ENCODE measurements at places on chromosomes 5 and 9.
A peak's percentile ranks its signal among the peaks of the same experiment; 100 is the strongest.

- DNase-seq = no peak
These were observed 52.8 kb downstream of the MLLT3 start for GRCh38 chr9:20569525-20569924.

- no peak for DNase-seq
These were observed 85.8 kb downstream of the FGF1 start for GRCh38 chr5:142600092-142600491.

DNA sequence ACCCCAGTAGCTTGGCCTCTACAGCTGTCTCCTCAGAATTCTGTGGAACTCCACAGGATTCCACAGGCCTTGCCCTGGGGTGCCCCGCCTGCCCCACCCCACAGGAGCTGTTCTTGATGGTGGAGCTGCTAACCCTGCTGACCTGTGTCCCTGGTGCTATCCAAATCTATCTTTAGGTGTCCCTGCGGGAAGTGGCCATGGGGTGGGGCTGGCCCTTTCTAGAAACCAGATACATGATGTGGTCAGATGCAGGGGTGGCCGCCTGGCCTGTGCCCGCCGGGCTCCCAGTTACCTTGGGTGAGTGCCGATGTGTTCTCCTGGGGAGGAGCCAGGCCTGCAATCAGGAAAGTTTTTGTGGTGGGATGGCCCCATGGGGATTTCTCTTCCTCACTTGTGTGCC lies 34.2 kb downstream of the WNK2 start:
- no peak for DNase-seq

DNA sequence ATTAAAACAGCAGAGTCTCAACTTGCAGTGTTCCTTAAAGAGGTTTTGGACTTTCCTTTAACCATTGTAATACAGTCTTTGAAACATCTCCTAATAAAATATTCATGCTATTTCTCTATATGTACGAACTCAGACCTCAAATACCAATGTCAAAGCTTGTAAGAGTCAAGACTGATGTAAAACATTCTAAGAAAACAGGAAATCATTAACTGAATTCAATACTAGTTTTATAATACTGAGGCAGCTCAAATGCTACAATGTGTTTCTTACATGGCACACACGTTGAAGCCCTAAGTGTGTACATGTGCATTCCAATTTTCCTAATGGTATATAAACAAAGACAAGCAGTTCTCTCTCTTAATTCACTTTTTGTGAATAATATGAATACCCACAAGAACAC lies 11.6 kb downstream of the PSIP1 start:
- DNase-seq = no peak

DNA sequence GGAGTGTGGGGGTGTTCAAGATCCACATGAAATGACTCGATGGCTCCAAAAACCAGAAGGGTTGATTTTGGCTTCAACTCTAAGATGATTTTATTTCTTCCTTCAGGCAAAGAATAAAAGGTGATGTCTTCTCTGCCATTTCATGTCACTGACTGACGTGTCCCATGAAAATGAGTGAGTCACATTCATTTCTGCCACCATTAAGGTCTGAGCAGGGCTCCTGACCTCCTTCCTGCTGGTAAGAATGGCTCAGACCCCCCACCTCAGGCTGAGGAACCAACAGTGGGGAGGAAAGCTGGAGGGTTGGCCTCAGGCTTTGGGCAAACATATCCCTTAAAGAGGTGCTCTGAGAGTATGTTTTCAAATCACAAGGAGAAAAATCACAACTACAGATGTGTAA lies 53.9 kb upstream of the ZNF354A start:
- DNase-seq = no peak

- DNase-seq = peak; percentile 8
These were observed 40.8 kb upstream of the LARP1 start for GRCh38 chr5:154714266-154714986.

DNA sequence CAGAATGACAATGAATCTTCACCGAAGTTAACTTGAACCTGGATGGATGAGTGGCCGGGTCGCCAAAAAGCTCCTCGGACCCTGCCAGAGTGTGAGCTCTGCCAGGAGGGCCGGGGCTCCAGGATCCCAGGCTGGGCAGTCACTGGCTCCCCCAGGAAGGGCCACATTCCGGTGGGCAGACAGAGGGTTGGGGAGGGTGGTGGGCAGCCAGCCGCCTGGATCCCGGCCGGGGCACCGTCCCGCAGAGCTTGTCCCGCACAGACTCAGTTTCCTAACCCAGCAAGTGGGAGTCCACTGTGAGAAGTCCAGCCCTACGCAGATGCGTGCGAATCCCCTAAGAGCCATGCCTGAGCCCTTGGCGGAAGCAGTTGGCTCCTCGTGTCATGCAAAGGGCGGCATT lies 10.3 kb upstream of the NOTCH1 start:
- no peak for DNase-seq

GRCh38 chr9:107972346-107972745 lies 482.8 kb upstream of the KLF4 start:
- DNase-seq = no peak

- no peak for DNase-seq
These were observed 2.7 kb downstream of the MATR3 start for GRCh38 chr5:139296198-139296597.

- no peak for DNase-seq
These were observed 37.6 kb upstream of the CAST start for GRCh38 chr5:96624596-96624995.

DNA sequence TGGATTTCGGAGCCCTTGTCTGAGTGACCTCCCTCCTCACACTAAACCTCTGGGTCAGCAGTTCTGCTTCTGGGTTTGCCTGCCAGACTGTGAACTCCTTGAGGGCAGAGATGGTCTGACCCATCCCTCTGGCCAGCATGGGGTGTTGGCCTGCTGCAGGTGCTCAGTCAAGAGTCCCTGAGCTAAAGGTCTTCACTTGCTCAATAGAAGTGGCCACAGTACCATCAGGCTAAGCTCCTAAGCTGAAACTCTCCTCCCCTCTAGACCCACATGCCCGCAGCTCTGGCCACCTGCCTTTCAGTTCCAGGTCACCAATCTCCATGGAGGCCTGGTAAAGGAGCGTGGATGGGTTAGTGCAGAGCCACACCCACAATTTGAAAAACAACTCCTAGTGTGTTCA lies 316.6 kb downstream of the SPOCK1 start:
- DNase-seq = no peak

DNA sequence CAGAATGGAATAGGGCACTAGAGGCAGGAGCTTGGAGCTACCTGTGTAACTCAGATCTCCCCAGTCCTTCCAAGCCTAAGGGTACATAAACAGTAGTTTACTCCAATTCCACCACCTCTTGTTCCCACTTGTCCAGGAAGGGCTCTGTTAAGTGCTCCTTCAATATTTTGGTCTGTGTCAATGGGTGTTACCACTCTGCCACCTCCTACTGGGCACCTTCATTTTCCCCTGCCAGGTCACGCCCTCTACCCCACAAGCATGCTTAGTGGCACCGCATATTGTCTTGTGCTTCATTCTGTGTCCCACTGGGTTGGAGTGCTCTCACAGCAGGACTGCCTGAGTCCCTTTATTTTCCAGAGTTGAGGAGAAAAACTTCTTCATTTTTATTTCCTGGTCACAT lies 459.8 kb downstream of the ARHGEF28 start:
- DNase-seq = no peak

DNA sequence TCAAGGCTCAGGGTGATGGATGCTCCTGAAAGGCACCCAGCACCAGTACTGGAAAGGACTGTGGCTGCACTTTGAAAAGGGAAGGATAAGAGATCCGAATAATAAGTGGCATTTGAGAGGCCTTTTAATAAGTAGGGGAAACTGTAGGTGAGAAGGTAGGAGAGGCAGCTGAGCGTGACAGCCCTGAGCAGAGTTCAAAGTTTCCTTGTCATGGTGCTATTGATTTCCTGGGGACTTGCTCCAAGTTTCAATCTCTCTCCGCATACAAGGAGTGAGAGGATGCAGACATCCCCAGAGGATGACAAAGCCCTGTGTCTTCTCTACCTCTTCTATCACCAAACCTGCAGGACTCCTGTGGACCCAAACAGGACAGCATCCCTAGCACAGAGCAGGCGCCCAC lies 354.5 kb downstream of the SPOCK1 start:
- no peak for DNase-seq

DNA sequence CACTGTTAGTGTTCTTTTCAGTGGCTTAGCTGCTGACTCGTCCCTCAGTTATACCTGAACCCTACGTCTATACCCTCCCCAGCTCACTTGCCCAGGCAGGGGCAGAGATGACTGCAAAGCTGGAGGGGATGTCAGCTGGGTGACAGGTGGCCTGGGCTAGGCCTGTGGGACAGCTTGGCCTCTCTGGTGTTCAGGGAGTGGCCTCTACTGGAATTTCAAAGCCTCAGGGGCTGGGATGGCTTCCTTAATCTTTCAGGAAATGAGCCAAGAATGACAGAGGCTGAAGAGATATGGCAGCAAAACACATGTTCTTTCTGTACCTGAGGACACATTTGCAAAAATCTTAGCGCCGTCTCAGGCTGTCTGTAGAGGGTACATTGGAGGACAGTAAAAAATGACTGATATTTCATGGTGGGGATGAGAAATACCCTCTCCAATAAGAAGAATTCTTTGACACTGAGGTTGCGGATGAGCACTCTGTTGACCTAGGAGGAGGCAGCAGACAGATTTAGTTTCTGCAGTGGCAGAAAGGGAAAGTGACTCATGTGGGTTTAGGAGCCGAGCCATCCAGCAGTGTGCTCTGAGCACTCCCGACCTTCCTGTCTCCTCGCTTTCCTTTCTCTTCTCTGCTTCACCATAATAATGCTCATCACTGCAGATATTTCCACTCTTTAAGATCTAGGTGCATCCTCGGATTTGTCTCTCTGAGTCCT lies 54.4 kb downstream of the ENTREP1 start:
- no peak for DNase-seq

- DNase-seq = no peak
These were observed 25.4 kb downstream of the ADAMTS16 start for GRCh38 chr5:5165541-5166002.

DNA sequence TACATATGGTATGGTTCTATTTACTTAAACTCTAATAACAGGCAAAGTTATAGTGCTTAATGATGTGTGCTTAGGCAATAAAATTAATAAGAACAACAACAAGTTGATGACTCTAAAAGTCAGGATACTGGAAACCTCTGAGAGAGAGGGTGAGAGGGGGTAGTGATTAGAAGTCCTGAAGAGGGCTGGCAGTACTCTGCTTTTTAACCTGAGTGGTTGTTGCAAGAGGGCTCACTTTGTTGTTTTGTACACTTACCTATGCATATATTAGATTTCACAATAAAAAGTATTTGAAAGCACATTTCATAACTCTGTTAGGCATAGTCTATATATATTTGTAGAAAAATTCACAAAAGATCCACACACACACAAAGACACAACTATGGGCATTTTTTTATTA lies 21.4 kb upstream of the ELL2 start:
- DNase-seq = no peak

DNA sequence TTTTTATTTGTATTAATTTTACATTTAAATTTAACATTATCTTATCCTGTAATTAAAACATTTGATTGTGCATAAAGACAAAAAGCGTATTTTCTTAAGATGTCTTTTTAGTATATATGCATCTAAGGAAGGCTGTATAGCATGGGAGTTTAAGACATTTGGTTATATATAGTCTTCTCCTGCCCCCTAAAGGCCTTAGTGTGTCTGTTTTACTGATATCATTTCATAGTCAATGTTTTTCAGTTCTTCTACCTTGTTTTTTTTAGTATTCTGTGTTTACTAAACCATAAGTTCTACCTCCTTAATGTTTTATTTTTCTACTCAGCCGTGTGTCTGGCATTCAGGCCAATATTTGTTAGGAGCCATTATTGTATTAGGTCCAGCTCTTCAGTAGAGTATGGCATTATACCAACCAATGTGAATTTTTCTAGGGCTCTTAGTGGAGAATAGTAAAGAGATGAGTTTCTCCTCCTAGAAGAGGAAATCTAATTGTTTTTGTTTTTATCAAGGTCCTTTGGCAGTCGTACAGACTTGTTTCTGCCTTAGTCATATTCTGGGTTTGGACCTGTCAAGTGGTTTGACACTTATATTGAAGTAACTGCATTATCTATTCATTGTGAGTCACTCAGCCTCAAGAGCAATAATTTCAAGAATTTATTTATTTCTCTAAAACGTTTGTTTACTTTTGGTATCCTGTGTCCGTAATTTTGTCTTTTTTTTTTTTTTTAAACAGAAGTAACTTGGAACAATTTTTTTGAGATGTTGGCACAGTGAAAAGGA lies 74.8 kb downstream of the SLF1 start:
- DNase-seq = peak; percentile 61

DNA sequence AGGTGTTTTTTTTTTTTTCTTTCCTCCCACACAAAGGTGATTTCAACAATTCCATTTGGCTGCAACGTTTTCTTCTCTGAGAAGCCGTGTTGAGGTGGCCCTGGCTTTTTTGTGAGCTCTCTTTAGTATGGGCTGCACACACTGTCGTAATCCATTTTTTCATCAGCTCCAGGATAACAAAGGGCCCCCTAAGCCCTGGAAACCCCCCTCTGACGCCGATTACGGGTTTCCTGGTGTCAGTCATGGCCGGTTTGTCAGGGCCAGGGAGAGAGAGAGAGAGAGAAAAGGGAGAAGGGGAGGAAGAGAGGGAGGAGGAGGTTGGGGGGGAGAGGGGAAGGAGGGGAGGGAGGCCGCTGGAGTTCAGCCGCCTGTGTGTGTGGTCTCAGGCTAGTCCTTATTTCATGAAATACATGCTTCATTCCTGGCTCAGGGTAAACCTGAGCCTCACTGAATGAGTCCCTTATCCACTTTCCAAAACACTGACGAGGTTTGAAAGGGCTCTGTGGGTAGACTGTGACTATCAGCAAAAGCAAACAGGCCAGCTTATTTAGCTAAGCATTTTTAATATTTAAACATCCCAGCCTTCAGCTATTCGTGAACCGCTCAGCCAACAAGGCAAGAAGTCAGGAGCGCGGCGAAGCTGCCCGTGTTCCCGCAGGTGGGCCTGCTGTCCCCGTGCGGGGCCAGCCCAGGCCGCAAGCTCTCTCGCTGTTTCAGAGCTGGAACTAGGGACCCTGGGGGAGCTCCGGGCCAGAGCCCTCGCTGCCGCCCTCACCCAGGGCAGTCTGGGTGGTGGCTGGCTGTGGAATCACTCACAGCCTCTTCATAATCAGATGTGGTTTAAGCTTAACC lies 172.8 kb downstream of the ERCC6L2 start:
- DNase-seq = peak; percentile 15

- DNase-seq = peak; percentile 25
These were observed 45.1 kb downstream of the PRRT1B start for GRCh38 chr9:131590449-131590848.

DNA sequence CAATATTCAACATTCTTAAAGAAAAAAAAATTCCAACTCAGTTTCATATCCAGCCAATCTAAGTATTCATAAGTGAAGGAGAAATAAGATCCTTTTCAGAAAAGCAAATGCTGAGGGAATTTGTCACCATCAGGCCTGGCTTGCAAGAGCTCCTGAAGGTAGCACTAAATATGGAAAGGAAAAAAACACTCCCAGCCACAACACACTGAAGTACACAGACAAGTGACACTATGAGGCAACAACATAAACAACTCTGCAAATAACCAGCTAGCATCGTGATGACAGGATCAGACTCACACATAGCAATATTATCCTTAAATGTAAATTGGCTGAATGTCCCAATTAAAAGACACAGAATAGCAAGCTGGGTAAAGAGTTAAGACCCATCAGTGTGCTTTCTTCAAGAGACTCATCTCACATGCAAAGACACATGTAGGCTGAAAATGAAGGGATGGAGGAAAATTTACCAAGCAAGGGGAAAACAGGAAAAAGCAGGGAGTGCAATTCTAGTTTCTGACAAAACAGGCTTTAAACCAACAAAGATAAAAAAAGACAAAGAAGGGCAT lies 33.1 kb downstream of the ANKRD33B start:
- DNase-seq = no peak

Measured in CD4-positive, alpha-beta T cell treated with Interleukin-21 for 1 hour (primary cell).